ENCODE measurements at places on chromosomes 13 and 19. TPM values are rescaled to one million over a fixed set of nuclear protein-coding genes. Genes with fewer than 3 reads are reported as not detected.

SLC25A41 gene
- polyA plus RNA-seq: not detected

DCT gene
- polyA plus RNA-seq: 0.06 TPM

UBE2L5 gene
- not detected for polyA plus RNA-seq

TEX29 gene
- polyA plus RNA-seq: 2.2 TPM

SHISA7 gene
- not detected for polyA plus RNA-seq

RAB3A gene
- polyA plus RNA-seq: 1.4 TPM

FAM83E gene
- 62.5 TPM for polyA plus RNA-seq

MAP2K2 gene
- polyA plus RNA-seq: 147 TPM

PNMA8A gene
- polyA plus RNA-seq: 1.1 TPM

Measured in stomach (tissue), 19 donors.